Cortex of kidney (tissue), 1 donor: ENCODE measurements at places on chromosomes 16 and 17.

DNA sequence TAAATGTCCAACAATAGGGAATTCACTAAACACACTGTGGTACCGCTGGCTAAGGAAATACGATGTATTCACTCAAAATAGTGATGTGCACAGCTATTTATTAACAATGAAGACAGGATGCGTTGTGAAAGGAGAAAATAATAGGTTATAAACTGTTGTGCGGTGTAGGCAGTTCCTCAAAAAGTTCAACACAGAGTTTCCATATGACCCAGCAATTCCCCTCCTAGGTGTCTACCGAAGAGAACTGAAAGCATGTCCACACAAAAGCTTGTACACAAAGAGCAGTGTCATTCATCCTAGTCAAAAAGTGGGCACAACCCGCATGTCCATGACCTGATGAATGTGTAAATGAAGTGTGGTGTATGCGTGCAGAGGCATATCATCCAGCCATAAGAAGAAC, 1.2 kb upstream of the CES1 start:
- no peak for DNase-seq

GRCh38 chr17:51853857-51854256, 304.7 kb downstream of the CA10 start:
- DNase-seq = no peak

DNA sequence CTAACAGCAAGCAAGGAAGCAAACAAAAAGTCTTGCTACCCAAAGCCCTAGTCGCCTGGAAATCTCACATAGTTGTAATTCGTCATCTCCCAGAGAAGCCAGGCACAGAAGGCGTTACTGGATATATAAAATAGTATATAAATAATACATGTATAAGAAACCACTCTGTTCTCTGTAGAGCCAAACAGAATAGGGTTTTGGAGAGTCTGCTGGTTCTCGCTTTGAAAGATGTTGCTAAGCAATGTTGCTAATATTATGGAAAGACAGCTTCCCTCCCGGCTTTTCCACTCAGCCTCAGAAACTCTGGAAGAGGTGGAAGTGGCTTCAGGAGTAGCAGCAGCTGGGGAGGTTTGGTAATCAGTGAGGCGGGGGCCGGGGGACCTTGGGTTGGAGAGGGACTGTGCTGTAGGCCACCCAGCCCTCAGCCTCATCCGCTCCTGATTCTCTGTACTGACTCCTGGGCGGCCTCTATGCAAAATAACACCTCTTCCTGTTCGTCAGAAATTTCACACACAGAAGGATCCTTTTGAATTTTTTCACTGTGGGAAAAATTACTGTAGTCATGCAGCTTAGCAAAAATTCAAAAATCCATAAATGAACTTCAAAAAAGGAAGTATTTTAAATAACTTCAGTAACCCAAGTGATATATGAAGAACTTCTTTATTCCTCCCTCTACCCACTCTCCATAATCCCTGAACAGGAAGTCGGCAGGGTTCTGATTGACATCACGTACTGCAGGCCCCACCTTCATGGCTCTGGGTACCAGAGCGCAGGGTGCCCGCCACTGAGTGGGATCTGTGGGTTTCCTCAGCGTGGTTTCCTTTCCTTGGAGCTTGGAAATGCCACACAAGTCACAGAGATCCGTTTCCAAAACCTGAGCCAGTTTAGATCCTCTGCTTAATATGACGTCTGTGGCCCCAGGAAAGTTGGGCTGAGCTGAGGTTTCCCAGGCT, 51.4 kb downstream of the RAP1GAP2 start:
- DNase-seq = no peak

- DNase-seq = no peak
These were observed 27.2 kb upstream of the ZNF469 start for GRCh38 chr16:88355389-88356123.

GRCh38 chr17:75459590-75460267, 3.3 kb downstream of the TMEM94 start:
- no peak for DNase-seq

DNA sequence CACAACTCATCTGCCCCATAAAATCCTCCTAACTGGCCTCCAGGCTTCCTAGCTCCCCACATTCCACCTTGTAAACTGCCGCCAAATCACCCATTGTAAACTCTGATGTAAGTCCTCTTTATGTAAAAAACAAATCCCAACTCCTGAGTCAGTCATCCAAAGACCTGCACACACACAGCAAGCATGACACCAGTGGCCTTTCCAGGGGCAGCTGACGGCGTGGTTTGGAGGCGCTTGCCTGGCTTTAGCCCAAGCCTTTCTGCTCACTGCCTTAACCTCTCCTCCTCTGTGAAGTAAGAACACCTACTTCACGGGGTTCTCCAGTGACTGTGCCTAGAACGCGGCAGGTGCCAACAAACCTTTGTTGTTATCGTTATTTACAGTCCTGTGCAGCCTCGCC, 14.0 kb downstream of the UBE2O start:
- DNase-seq = no peak

DNA sequence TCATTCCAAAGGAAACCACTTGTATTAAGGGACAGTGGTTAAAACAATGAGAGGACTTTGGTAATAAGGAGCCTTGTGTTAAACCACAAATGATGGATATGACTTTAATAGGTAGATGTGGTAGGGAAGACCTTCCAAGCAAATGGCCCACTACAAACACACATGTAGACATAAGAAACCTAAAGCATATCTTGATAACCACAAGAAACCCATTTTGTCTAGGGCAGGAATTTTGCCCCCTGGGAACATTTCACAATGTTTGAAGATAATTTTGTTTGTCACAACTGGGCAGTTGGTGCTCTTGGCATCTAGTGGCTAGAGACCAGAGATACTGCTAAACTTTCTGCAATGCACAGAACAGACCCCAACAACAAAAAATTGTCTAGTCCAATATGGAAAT, 25.8 kb downstream of the KCNJ2 start:
- DNase-seq = no peak
